ENCODE measurements at places on chromosomes 7 and 10.

DNA sequence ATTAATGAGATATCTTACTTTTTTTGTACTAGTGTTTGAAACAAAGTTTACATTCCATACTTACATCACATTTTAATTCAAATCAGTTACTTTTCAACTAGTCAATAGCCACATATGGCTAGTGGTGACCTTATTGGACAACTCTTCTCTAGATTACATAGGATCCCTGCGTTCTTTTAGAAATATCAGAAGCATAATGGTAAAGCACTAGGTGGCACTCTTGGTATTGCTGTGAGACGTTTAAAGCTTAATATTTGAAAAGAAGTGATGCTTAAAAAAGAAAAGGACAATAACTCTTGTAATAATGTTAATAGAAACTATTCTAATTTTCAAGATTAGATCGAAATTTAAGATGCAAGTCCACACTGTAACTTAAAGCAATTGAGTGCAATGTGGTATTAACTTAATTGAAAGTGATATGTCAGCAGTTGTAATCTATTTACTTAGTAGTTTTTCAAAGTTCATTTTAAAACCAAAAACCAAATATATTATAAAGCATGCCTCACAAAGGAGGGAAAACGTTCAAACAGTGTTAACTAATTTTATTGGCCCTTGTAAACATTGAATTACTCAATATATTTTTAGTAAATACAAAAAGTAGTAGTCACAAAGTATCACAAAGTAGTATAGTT, 339.1 kb downstream of the ATRNL1 start:
- DNase-seq = no peak

DNA sequence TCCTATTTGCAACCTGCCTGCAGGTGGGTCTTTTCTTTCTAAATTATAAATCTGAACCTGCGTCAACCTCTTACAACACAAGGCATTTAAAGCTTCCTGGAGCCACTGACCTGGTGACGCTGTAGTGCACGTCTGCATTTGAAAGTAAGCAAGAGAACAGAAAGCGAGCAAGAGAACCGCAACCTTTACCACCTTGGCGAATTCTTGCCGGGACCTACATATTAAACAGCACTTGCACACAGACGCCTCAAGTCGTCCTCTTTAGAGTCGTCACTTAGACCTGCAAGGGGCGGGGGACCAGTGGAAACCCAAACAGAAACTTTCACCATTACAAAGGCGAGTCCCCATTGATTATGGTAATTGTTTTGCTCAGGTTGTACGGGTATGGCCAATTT, 9.5 kb downstream of the GLI3 start:
- DNase-seq = no peak

GRCh38 chr7:69349291-69349690, 249.0 kb upstream of the AUTS2 start:
- DNase-seq = no peak

GRCh38 chr10:88156341-88156740, 292.9 kb downstream of the PTEN start:
- DNase-seq = no peak

DNA sequence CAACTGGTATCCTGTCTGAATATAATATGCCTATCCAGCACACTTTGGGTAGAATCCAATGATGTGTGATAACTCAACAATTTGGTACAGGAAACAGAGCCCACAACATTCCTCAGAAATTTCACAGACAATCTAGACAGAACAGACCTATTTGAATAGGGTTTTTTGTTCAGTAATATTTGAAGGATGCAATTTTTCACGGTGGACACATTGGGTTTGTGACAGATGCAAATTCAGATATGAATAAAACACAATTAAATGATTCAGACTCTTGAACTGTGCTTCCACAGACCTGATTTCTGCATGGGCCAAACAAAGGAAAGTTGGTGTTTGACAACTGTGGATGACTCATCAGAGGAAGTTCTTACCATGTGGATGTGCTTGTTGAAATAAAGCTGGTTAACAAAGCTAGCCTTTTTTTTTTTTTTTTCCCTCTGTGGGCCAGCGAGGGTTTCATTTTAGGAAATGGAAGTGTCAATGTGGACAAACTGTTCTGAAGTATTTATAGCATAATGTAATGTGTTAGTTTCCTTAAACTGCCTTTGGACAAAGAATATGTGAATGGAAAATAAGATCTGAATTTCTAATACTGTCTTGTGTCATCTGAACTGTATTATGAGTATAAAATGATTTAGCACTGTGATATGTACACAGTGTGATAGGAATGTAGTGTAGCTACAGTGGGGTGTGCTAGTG, 43.2 kb upstream of the FAM133B start:
- DNase-seq = no peak

- no peak for DNase-seq
Measured at GRCh38 chr10:124088915-124089314, 4.5 kb downstream of the CHST15 start.

DNA sequence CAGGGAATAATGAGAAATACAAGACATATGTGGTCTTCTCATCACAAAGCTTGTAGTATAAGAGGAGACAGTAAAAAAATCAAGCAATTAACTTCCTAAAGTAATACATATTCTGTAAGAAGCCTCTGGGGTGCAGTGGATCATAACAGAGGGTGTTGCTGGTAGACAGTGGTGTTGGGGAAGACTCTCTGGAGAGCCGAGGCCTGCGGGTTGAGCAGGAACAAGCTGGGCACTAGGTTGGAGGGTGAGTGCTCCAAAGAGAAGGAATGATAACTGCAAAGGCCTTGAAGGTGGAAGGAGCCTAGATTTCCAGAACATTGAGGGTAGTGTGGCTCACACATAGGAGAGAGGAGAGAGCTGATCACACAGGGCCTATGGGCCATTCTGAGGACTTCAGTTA, 1.5 kb downstream of the GIMAP4 start:
- no peak for DNase-seq

DNA sequence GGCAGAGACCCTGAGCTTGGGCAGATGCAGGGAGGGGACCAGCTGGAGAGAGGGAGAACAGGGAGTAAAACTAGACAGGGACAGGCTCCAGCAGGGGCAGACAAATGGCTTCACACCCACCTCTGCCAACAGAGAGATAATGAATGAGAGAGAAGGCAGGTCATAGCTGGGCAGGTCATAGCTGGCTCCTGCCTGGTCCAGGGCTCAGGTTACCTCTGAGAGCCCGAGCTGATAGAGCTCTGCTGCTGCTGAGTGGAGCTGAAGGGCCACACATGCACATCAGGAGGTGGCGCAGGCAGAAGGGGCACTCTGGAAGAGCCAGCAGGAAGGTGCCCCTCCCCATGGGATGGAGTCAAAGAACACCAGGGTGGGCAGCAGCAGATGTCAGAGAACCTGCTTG, 154.2 kb downstream of the GFRA1 start:
- DNase-seq = no peak

- no peak for DNase-seq
Measured at GRCh38 chr10:123154711-123155505, 706 bp downstream of the BUB3 start.

GRCh38 chr10:25068152-25069058, 52.0 kb downstream of the THNSL1 start:
- DNase-seq = no peak

DNA sequence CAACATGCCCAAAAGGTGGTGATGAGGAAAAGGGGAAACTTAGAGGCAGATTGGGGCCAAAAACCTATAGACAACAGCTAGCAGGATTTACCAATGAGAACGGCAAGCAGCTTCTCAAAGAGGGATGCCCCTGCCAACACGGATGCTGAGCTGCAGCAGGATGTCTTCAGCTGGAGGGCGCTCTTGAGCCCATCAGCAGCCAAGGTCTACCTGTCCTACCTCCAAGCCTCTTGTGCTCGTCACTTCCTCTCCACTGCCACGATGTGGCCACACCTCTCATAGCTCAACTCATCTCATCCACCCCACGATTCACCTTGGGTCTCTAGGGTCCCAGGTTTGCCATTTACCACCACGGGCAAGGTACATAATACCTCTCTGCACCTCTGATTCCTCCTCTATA, 36.5 kb downstream of the DLG5 start:
- no peak for DNase-seq

GRCh38 chr10:123027861-123028260, 19.1 kb downstream of the ACADSB start:
- DNase-seq = no peak

GRCh38 chr10:3220853-3221252, 48.3 kb upstream of the PITRM1 start:
- no peak for DNase-seq

DNA sequence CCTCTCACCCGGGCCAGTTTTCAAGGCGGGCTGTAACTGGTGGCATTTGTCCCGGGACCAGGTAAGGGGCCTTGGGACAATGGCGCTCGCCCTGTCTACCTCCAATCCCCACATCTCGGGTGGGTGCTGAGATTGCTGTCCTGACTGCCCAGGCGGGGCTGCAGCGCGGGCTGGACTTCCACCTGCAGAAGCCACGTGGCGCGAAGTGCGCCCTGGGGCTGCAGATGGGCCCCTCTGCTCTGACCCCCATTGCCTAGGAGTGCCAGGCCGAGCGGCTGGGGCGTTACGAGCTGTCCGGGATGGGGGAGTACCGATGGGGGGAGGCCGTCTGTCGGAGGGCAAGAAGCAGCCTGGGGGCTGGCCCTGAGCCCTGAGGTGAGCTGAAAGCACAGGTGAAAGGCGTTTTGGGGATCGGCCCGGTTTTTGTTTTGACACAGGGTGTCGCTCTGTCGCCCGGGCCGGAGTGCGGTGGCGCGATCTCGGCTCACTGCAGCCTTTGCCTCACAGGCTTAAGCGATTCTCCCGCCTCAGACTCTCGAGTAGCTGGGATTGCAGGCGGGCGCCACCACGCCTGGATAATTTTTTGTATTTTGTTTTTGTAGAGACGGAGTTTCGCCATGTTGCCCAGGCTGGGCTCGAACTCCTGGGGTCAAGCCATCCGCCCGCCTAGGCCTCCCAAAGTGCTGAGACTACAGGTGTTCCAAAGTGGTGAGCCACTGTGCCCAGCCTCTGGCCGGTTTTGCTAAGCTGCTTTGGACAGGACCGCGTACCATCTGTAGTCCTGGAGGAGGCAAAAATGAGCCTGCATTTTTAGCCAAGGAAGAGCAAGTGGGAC, at the start of gene SFXN2:
Gene SFXN2 (plus strand): TSS at position 16 of the 835 bp plus-strand sequence. CDS start 12,001 bp downstream, outside the sequence.
- DNase-seq = peak; percentile 28

DNA sequence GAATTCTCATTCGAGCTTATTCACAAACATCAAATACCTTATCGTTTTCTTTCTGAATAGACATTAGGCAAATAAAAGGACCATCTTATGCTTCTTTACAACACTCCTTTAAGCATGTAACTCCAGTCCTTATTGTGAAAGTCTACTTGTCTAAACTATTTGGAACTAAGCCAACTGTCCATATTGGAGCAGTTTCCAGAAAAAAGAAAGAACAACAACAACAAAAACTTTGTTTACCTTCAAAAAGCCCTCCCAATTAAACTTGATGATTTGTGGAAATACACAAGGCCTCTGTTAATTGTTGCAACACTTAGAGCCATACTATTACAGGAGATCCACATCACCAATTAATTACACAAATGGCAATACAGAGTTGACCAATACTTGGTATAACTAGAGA, 163.6 kb downstream of the GALNT11 start:
- no peak for DNase-seq

DNA sequence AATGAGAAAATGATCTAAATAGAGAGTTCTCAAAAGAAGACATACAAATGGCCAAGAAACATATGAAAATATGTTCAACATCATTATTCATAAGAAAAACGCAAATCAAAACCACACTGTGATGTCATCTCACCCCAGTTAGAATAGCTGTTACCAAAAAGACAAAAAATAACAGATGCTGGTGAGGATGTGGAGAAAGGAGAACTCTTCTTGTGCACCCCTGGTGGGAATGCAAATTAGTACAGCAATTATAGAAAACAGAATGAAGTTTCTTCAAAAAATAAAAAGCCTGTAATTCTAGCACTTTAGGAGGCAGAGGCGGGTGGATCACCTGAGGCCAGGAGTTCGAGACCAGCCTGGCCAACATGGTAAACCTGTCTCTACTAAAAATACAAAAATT, 199.3 kb downstream of the PARD3 start:
- no peak for DNase-seq

GRCh38 chr10:101832325-101832771, 11.3 kb downstream of the KCNIP2 start:
- no peak for DNase-seq

DNA sequence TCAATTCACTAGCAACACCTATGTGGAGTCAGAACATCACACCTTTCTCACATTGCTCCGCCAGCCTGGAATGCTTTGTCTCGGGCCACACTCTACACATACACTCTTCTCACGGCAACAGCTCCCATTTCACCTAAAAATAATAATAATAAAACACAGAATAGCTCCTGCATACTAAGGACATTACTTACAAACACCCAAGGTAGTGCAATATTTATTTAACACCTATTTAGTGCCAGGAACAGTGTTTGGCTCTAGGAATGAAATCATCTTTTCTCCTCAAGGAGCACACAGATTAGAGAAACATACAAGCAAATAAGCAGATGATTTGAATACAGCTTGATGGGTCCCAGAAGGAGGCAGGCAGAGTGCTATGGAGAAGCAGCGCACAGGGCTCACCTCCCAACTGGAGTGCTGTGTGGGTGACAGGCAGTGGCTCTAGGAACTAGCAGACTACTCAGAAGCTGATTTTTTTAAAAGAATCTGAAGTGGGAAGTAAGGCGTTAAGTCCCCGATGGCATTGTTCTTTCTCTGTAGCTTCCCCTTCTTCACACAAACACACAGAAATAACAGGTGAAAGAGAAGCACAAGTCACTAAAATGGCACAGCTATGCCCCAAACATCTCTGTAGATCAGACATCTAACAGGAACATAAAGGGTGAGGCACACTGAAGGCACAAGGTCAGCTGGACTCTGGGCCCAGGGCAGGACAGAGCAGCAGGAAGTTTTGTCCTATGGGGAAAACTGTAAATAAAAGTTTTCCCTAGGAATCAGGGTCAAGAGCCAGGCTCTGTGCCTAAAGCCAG, 16.7 kb downstream of the USP6NL start:
- no peak for DNase-seq

- no peak for DNase-seq
Measured at GRCh38 chr10:106387063-106387462, 777.4 kb downstream of the SORCS1 start.

GRCh38 chr10:6543431-6544005, 36.6 kb downstream of the PRKCQ start:
- DNase-seq = peak; percentile 39

- no peak for DNase-seq
Measured at GRCh38 chr10:115355162-115355760, 262.1 kb downstream of the ATRNL1 start.

DNA sequence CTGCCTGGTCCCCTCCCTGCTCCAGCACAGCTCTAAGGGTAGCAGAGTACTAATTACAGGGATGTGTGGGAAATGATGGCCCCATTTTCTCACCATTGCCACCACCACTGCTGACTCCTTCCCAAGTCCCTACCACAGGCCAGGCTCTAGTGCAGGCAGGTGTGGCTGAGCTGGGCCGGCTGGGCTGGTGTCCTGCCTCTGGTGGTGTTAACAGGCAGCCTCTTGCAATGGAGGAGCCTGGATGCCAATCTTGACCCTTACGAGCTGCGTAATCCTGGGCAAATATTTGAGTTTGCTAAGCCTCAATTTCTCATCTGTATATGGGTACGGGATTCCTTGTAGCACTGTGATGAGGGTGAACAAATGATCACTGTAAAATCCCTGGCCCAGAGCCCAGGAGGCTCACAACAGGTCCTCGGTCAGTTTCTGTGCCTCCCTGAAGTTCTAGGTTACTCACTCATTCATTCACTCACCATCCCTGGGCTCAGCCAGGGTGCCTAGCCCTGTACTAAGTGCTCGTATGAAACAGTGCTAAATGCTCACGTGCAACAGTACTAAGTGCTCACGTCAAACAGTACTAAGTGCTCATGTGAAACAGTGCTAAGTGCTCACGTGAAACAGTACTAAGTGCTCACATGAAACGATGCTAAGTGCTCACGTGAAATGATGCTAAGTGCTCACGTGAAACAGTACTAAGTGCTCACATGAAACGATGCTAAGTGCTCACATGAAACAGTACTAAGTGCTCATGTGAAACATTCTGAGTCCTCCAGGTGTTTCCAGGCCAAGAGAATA, 2.3 kb upstream of the FZD9 start:
- no peak for DNase-seq
